GM20000 (cell line): ENCODE measurements at places on chromosomes 3 and 15.

GRCh38 chr15:64024172-64025050, 21.9 kb downstream of the DAPK2 start:
- no peak for DNase-seq

DNA sequence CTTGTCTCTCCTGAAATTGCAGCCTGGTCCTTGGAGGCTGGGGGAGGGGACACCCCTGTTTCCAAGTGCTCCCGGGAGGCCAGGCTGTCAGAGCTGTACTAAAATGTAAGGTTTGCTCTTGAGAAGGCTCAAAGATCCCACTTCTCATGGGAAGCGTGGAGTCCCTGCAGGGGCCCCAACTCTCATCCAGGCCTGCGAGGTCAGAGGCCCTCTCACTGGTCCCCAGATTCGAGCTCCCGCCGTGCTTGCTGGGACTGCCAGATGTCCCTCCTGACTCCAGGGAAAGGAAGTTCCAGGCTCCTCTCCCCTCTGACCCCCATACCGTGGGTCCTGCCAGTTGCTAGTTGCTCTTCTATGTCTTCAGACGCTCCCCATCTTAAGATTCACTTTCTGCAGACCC, 14.5 kb upstream of the ANPEP start:
- no peak for DNase-seq

DNA sequence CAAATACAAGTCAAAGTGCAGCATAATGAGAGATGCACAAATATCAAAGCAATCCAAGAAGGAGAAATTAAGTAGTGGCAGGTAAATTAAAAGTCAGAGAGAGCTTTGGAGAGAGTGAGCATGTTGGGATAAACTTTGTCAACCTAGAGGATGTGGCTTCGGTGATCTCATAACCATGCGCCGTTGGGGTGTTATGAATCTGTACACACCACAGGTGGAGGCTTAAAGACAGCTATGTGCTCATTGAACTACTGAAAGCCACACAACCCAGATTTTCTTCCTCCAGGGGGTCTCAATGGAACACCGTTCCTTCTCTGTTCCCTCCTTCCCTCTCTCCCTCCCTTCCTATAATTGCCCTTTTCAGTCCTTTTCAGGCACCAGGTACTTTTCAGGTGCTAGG, 52.0 kb downstream of the SUCNR1 start:
- DNase-seq = no peak

DNA sequence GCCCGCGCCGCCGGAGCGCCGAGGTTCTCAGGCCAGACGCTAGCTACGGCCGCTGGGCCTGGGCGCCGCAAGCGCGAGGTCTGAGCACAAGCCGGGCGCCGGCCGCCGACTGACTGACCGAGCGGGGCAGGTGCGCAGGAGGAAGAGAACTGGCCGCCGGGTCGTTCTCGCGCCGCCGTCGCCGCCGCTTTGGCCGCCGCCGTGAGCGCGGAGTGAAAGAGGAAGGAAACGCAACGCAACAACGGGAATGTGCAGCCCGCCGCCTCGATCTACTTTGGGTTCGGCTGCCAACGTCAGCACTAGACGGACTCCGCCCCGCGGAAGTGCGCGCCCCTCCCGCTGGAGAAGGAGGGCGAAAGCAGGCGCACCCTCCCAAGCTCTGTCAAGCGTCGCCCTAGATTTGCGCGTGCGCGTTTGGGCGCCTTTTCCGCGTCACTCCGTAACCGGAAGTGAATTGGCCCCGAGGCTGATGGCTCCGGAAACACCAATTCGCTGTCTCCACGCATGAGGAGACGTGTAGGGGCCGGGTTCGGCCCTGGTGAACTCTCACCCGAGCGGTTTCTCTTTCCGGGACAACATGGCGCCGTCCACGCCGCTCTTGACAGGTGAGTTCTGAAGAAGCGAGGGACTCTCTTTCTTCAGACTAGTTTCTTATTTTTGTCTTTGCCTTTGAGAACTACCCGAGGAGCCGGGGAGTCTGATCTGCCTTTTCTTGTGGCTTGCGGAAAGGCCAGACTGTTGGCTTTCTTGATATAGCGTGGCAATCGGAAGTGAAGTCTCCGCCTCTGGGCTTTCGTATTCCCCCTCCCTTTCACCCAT, at the start of the genes EIF2A and SERP1:
EIF2A (plus strand) TSS at position 562 of the 819 bp plus-strand sequence; CDS start at position 578, 16 bp downstream.
SERP1 (minus strand) TSS at position 271 of the 819 bp plus-strand sequence. CDS start 361 bp downstream, outside the sequence.
- DNase-seq = peak; percentile 96

DNA sequence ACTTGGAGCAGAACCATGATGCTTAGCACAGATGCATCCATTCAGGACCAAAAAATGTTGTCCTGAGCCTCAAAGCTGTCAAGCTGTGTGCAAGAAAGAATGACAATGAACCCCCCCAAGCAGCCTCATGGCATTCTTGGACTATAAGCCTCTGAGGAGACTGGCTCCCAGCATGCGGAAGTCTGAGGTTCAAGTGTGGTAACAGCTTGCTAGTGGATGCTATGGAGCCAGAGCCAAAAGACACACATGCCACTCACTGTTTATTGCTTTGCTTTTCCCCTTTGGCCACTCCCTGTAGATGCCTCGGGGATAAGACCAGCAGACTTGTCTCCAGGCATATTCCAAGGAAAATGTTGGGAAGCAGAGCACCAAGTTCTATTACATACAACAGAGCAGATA, 38.2 kb upstream of the SNRK start:
- no peak for DNase-seq

- no peak for DNase-seq
Observed at GRCh38 chr15:85137489-85138168, 156.0 kb downstream of the PDE8A start.

- DNase-seq = no peak
Observed at GRCh38 chr3:190644035-190644434, 130.2 kb downstream of the IL1RAP start.

DNA sequence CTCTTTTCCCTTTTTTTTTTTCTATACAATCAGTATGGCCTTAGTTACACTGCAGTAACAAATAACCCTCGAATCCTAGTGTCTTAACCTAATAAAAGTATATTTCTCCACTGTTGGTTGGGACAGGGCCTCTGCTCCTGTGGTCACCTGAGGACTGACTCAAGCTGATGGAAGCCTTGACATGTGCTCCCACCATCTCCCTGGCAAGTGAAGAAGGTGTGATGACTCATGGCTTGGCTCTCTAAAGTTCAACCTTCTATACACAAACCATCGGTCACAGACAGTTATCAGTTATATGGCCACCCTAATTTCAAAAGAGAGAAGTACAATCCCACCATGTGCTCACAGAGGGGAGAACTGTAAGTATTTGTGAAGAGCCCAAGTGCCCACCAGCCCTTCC, 65.8 kb upstream of the CACNA2D3 start:
- no peak for DNase-seq

DNA sequence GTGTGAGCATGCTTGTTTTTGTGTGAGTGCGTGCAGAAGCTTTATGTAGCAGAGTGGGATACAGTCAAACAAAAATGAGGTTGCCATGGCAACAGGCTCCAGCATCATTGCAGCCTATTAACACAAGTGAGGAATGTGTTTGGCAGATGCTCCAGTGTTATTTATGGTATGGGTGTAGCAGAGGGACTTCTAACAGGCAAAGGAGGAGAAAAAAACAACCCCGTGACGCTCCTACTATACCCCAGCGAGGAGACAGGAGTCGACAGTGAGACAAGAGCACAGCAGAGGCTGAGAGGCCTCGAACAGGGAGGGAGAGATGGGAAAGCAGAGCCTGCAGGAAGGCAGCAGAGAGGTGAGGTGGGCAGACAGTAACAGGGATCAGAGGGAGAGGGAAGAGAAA, 4.9 kb downstream of the ADCY5 start:
- DNase-seq = no peak

GRCh38 chr3:46091046-46091445, 63.8 kb upstream of the XCR1 start:
- no peak for DNase-seq

- DNase-seq = no peak
Observed at GRCh38 chr15:40290918-40291574, 8.2 kb upstream of the ANKRD63 start.

- no peak for DNase-seq
Observed at GRCh38 chr3:188306435-188307005, 152.6 kb downstream of the LPP start.

- DNase-seq = no peak
Observed at GRCh38 chr3:72681598-72681997, 166.6 kb downstream of the SHQ1 start.

GRCh38 chr15:64969401-64969800, 20.3 kb downstream of the SPG21 start:
- no peak for DNase-seq
